ENCODE measurements at places on chromosomes 6 and 20.

GRCh38 chr20:10868299-10868698 lies 194.5 kb upstream of the JAG1 start:
- no peak overlapping the region for H3K4me3 ChIP-seq
- H3K36me3 ChIP-seq: no peaks in the 10 kb centered on the region
- H3K4me1 ChIP-seq: no peaks in the 10 kb centered on the region
- no peak overlapping the region for H3K27ac ChIP-seq
- DNase-seq: no peak

DNA sequence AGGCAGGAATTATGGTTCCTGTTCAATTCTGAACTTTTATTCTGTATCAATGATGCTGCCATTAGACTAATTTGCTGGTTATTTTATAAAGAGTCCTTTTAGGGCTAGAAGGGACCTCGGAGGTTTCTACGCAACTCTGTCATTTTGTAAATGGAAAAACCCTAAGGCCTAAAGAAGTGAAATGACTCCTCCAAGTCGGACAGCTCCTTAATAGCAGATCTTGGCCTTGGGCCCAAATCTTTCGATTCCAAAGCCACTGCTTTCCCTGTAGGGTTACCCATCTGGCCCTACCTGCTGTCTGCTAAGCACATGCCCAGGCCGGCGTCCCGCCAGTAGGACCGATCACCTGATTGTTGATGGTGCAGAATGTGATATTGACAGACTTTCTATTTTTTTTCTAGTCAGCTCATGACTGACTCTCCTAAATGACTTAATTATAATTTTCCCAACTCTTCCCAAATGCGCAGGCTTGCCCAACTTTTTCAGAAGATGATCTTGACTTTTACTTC lies 40.2 kb downstream of the PLEKHG1 start:
- H3K27me3 ChIP-seq: no peaks in the 10 kb centered on the region
- H3K4me3 ChIP-seq: no peak overlapping the region
- no peaks in the 10 kb centered on the region for H3K36me3 ChIP-seq
- no peak overlapping the region for H3K27ac ChIP-seq

DNA sequence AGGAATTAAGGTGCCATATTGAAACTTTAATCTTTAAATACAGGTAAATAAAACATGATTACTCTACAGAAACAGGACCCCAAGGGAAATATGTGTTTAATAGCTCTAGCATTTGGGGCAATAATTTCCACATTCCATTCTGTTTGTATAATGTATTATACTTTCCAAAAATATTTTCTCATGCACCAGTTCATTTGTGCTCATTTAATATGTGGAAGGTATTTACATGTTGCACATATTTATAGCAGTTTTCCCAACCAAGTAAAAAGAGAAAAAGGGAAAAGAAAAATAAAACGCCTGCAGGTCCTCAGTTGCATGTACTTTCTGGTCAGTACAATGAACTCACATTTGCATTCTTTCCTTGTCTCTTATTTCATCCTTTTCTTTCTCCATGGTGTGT lies 129.5 kb upstream of the SULF2 start:
- H3K27me3 ChIP-seq: no peaks in the 10 kb centered on the region
- no peak for DNase-seq
- H3K27ac ChIP-seq: no peak overlapping the region
- no peaks in the 10 kb centered on the region for H3K36me3 ChIP-seq
- no peak overlapping the region for H3K4me3 ChIP-seq

DNA sequence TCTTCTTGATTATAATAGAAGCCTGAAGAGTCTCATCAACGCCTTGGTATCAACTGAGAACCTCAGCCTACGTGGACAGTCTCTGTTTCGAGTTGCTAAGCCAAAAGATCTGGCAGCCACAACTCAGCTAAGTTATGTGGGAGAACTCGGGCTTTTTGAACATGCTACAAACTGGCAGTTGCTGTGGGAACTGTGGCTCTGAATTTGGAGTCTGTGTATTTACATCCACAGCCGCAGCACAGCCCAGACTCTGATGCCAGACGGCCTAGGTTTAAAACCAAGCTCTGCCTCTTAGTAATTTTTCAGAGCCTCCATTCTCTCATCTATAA lies 35.8 kb downstream of the RIPOR2 start:
- H3K36me3 ChIP-seq: peaks cover 33% of the 10 kb centered on the region
- no peak overlapping the region for H3K4me3 ChIP-seq
- no peaks in the 10 kb centered on the region for H3K27me3 ChIP-seq
- peak overlapping the region; percentile 61 for H3K27ac ChIP-seq
- no peak for DNase-seq

DNA sequence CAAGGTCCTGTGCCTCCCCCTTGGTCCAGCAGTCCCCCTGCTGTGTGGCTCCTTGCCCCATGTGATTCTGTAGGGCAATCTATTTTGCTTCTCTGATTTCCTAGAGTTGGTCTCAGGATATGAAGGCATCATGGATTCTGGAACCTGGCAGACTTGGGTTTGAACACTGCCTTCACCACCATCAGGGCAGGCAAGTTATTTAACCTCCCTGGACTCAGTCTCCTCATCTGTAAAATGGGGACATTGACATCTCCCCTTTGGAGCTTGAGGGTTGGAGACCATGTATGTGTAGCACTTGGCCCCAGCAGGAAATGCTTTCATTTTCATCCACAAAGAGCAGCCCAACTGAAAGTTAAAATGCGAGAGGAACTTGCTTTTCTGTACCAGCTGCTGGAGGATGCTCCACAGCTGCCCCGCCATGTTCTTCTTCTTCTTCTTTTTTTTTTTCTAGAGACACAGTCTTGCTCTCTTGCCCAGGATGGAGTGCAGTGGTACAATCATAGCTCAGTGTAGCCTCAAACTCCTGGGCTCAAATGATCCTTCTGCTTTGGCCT lies 6.7 kb downstream of the TOX2 start:
- DNase-seq: no peak
- H3K4me1 ChIP-seq: peaks cover 13% of the 10 kb centered on the region
- H3K4me3 ChIP-seq: no peak overlapping the region
- H3K36me3 ChIP-seq: no peaks in the 10 kb centered on the region
- H3K27me3 ChIP-seq: peaks cover 8% of the 10 kb centered on the region
